Cortex of kidney (tissue), 1 donor: ENCODE measurements at places on chromosomes 5 and 9.

GRCh38 chr9:33867747-33868439 lies 50.9 kb downstream of the UBE2R2 start:
- no peak for DNase-seq

- no peak for DNase-seq
Measured at GRCh38 chr5:137706841-137707240, 29.0 kb downstream of the KLHL3 start.

DNA sequence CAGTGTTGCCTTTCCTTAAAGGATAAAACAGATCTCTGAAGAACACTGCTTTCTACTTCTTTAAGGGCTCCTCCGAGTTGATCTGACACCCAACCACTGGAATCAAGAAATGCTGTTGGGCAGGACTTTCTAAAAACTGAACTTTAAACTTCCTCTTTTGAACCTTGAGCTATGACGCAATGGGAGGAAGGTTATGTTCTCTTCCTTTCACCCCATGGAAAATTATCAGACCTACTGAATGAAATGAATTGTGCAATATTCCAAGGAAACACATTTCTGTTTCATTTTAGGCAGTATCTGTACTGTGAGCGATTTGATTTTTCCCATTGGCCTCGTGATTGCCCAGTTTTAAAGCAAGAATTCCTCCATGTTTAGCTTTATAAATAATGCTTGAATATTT lies 206.0 kb upstream of the PRR16 start:
- no peak for DNase-seq

- DNase-seq: no peak
Measured at GRCh38 chr5:179344431-179345182, 654 bp downstream of the ADAMTS2 start.

GRCh38 chr5:51172903-51173626 lies 210.2 kb upstream of the ISL1 start:
- DNase-seq: no peak

- no peak for DNase-seq
Measured at GRCh38 chr5:10489810-10490426, 48.2 kb downstream of the ROPN1L start.

DNA sequence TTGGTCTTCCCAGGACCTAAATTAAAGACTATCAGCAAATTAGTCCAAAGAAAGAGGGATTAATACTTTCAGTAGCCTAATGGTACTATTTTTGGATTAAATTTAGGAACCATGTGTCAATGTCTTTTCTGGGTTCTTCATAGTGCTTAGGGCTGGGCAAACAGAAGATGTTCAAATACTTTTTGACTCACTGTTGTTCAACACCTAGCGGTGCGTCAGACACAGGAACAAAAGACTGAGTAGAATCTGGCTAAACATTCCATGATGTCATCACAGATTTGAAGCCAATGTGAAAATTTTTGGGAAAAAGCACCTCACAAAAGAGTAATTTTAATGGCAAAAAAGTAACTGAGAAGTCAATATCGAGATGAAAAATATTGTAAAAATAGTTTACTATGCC lies 544.4 kb downstream of the EFNA5 start:
- DNase-seq: no peak

GRCh38 chr5:73135429-73136054 lies 15.2 kb downstream of the TMEM171 start:
- DNase-seq: no peak

DNA sequence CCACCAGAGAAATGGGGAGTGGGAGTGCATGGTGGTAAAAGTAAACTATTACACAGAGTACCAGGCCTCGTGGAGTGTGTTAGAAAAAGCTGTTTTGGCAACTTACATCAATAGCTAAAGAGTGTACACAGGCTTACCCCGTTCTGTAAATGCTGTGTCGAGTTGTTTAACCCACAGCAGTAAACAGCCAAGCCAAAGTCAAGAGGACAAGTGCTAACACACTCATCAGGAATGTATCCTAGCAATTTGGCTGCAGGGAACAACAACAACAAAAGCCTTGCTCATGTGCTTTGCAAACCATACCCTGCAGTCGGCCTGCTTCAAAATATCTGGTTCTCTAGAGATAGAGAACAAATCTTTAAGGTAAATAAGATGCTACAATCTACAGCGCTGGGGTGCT lies 15.9 kb downstream of the DAP start:
- DNase-seq: no peak

- no peak for DNase-seq
Measured at GRCh38 chr5:102819634-102820033, 64.5 kb downstream of the PAM start.

GRCh38 chr5:83026930-83027687 lies 50.1 kb downstream of the TMEM167A start:
- DNase-seq: no peak

- DNase-seq: no peak
Measured at GRCh38 chr5:150904479-150905311, at the start of gene ZNF300. Gene ZNF300, minus strand, starts transcription at chr5:150904980. Its CDS starts 1,825 bp downstream, at chr5:150903155.

GRCh38 chr5:59769832-59770231 lies 123.7 kb downstream of the PDE4D start:
- DNase-seq: no peak

- DNase-seq: no peak
Measured at GRCh38 chr9:70578720-70579119, 164.3 kb upstream of the KLF9 start.

GRCh38 chr5:53481159-53481886 lies 894 bp downstream of the FST start:
- DNase-seq: no peak

- no peak for DNase-seq
Measured at GRCh38 chr5:6446042-6446441, 2.6 kb upstream of the UBE2QL1 start.

- DNase-seq: no peak
Measured at GRCh38 chr5:115847290-115847689, 5.6 kb downstream of the AP3S1 start.

- no peak for DNase-seq
Measured at GRCh38 chr5:68225188-68225910, 9.8 kb downstream of the PIK3R1 start.

GRCh38 chr5:74625742-74626241 lies 14.7 kb downstream of the ENC1 start:
- no peak for DNase-seq

- no peak for DNase-seq
Measured at GRCh38 chr9:2717385-2717784, at the start of gene KCNV2. Gene KCNV2, plus strand, starts transcription at chr9:2717510. Its CDS starts 230 bp downstream, at chr9:2717740.

GRCh38 chr5:141605523-141606277 lies 13.1 kb downstream of the DIAPH1 start:
- no peak for DNase-seq

- DNase-seq: no peak
Measured at GRCh38 chr5:173452119-173452905, 124.1 kb upstream of the STC2 start.

GRCh38 chr5:165031371-165031770 lies 1526.0 kb downstream of the MAT2B start:
- no peak for DNase-seq

DNA sequence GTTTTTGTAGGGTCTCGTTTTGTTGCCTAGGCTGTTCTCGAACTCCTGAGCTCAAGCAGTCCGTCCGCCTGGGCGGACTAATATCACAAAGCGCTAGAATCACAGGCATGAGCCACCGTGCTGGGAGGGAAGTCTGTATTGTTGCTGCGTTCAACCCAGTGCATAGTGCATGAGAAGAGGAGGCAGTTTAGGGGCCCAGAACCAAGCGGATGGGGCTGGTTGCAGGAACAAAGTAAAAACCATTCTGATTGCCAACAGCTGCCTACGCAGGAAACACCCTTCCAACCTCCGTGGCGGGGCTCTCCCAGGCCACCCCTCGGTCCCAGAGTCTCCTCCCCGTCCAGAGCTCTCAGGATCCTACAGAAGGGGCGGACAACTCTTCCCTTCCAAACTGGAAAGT lies 87.1 kb downstream of the ANXA2R start:
- DNase-seq: no peak

GRCh38 chr5:10690460-10691440 lies 70.3 kb downstream of the DAP start:
- DNase-seq: no peak

DNA sequence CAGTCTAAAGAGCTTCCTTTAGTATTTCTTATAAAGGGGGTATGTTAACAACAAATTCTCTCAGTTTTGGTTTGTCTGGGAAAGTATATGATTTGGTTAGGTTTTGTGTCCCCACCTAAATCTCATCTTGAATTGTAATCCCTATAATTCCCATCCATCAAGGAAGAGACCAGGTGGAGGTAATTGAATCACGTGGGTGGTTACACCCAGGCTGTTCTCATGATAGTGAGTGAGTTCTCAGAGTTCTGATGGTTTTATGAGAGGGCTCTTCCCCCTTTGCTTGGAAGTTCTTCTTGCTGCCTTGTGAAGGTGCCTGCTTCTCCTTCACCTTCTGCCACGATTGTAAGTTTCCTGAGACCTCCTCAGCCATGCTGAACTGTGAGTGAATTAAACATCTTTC lies 109.1 kb downstream of the MACIR start:
- no peak for DNase-seq

DNA sequence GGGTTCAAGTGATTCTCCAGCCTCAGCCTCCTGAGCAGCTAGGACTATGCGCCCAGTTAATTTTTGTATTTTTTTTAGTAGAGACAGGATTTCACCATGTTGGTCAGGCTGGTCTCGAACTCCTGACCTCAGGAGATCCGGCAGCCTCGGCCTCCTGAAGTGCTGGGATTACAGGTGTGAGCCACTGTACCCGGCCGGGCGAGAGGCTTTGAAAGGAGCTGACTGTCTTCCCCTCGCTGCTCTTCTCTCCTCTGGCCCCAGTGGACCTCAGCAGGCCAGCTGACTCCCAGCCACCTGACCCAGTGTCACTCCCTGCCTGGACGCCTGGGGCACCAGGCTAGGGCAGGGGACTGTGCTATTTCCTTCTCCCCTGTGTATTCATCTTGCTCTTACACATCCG lies 89.5 kb upstream of the ANKRD55 start:
- no peak for DNase-seq

- no peak for DNase-seq
Measured at GRCh38 chr5:37208883-37209797, 40.0 kb downstream of the CPLANE1 start.

DNA sequence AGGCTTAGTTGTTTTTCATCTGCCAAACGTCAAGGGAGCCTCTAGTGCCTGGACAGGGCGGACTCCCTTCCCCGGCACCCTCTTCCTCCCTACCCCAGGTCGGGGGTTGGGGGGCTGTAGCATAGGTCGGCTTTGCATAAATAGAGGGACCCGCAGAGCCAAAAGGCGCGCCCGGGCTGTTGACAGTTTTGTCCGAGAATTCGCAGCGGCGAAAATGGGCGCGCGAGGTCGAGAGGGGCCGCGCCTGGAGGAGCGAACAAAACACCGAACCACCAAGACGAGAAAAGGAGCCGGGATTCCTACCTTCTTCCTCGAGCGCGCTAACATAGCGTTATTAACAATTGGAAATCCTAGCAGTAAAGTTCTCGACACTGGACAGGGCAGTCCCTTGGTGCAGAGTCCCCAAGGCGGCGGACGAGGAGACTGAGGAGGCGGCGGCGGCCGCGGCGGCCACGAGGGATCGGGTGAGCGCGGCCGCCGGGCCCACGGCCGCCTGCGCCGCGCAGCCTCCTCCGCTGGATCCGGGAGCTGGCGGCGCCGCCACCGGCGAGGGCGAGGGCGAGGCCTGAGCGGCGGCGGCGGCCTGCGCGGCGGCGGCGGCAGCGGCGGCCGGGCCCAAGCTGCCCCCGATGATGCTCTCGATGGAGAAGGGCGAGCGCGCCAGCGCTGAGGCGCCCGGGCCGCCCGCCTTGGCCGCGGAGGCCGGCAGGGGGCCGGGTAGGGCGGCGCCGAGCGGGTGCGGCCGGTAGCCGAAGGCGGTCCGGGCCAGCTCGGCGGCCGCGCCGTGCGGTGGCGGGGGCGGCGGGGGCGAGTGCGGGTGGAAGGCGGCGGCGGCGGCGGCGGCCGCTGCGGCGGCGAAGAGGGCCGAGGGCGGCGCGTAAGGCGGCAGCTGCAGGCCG lies 1.7 kb downstream of the FOXD1 start:
- DNase-seq: no peak

DNA sequence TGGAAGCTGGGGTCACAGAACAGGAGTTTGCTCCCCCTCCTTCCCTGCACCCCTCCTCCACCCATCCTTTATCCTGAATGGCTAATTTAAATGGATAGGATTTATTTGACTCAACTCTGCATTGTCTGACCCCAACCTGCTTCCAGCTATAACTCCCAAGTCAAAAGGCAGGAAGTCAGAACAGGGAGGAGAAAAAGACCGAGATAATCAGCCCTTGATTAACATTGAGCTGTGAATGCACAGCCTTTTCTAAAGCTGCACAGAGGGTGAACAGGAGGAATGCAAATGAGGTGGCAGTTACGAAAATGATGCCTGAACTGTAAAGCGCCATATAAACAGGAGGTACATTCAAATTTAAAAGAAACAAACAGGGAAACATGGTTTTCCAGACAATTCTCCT lies 152.8 kb downstream of the SPOCK1 start:
- DNase-seq: no peak

DNA sequence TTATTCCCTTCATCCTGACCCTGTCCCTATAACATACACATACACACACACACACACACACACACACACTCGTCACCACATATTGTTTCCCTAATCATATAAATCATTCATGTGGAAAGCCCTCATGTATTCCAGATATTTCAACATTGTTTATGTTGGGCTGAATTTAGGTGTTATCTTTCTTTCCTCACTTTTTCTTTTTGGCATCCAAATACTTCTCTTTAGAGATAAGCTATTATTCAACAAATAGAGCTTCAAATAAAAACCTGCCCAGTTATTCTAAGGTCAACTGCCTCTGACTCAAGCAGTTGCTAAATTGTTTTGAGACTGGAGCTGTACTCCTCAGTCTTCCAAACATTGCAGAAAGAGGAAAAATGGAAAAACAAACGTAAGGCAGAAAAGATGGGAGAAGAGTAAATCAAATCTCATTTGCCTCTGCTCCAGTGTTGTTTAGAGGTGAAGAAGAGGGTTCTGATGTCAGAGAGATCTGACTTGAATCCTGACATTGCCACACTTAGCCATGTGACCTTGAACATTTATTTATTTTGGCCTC lies 215.7 kb downstream of the GAS1 start:
- no peak for DNase-seq

GRCh38 chr9:129496473-129497004 lies 124.4 kb downstream of the C9orf50 start:
- DNase-seq: no peak

- no peak for DNase-seq
Measured at GRCh38 chr5:7690557-7690956, 160.4 kb downstream of the CFAP90 start.

DNA sequence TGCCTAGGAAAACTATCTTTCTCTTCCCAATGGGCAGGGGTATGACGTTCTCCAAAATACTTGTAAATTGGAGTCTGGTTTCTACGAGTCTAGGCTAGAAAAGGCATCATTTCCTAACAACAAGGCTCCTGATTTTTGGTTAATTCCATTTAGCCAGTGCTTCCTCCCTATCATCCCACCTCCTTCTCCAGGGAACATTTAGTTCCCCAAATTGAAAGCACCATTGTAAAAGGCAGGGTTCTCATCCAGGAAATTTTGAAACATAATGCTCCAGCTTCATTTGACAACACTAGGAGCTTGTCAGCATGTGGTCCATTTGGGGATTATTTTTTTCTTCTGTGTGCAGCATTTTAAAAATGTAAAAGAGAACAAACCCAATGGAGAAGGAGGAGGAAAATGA lies 256.5 kb upstream of the GRIA1 start:
- DNase-seq: no peak

GRCh38 chr9:114202396-114202795 lies 47.1 kb downstream of the COL27A1 start:
- no peak for DNase-seq
